ENCODE measurements at places on chromosomes 2 and 18.

GRCh38 chr2:154698721-154699574, 453 bp downstream of the KCNJ3 start:
- DNase-seq = peak; percentile 45

DNA sequence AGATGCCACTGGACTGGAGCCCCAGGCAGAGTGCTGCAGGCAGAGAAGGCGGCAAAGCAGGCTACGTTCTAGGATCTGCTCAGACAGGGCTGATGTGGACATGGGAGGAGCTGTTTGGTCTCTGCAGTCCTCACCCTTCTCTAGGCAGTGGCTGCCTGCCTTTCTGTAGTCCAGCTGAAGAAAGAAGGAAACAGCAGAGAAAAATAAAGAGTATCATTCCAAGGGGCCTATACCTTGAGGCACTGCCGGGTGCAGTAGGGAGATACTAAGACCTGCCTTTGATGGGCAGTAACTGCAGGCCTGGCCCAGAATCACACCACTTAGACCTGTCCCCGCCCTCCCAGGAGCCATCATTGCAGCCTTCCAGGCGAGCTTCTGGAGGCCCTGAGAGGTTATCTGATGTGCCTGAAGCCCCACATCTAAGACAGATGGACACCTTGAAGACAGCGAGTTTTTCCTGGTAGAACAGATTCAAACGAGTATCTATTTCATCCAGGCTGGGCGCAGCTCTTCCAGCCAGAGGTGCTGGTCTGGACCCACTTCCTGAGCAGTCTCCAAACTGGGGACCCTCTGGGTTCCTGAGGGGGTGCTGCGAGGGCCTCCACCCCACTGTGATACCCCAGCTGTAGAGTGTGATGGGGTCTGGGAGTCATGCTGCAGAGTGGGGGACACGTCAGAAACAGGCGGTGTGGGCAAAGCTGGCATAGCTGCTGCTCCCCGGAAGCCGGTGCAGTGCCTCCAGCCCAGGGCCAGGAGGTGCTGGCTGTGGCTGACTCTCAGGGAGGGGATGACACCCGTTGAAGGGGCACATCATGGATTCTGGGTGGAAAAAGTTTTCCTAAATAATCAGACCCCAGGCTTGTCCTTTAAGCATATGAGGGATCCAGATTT, 87.3 kb upstream of the OTOS start:
- DNase-seq = no peak

GRCh38 chr2:61660511-61661388, 122.6 kb upstream of the XPO1 start:
- no peak for DNase-seq

DNA sequence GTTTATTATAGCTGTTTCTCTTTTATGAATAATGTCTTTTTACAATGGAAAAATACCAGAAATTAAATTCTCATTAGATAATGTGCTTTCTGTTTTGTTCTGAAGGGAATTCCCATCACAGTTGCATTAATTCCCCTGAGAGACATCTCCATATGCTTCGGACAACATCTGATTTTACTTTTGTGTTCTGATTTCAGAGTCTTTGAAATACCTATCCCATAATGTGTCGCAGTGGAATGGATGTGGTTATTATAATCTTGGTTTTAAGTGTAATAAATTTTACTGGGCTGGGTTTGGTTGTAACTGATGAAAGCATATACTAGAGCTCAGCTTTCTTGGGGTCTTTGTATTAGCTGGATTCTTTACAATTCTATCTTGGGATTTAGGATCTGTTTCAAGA, 12.5 kb downstream of the SPTBN1 start:
- no peak for DNase-seq

- DNase-seq = no peak
Measured at GRCh38 chr2:43507137-43507536, 88.7 kb downstream of the THADA start.

- no peak for DNase-seq
Measured at GRCh38 chr2:143429932-143430679, 300.9 kb downstream of the ARHGAP15 start.

GRCh38 chr2:61371027-61371426, 99.9 kb downstream of the USP34 start:
- no peak for DNase-seq

GRCh38 chr2:49033394-49034185, 120.7 kb downstream of the FSHR start:
- DNase-seq = no peak

DNA sequence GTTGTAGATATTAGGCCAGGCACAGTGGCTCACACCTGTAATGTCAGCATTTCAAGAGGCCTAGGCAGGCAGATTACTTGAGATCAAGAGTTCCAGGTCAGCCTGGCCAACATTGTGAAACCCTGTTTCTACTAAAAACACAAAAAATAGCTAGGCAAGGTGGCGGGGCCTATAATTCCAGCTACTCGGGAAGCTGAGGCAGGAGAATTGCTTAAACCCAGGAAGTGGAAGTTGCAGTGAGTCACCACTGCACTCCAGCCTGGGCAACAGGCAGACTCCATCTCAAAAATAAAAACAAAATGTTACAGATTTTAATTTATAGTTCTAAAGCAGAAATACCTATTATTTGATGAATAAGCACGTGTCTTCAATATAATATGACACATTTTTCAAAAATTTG, 65.6 kb upstream of the UBXN4 start:
- no peak for DNase-seq

DNA sequence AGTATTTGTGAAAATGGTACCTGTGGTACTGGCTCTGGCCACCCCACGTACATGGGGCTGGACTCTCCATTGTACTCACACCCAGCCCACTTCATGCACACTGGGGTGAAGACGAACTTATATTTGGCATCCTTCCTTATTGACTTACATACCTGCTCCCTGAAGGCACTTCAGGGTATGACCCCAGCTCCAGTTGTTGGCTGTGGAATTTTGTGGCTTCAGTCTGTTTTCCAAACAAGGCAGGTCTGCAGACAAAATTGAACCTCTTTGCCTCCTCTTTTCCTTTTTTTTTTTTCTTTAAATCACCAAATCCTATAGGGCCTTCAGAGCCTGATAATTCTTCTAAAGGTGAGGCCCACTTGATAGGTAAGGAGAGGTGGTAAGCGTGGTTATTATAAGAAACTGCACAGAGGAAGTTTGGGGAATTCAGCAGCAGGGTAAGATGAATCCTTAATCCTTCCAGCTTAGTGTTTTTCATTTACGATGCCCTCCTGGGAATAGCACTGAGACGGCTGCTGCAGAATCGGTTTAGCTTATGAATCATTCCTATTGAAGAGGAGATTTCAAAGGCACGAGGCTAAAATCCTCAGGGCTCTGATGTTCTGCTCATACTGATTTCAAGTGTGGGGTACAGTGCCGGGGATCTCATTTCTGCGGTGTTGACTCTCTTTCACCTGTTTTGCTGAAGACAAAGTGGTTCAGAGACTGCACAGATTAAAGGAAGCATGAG, 55.2 kb downstream of the KIF5C start:
- DNase-seq = no peak

- DNase-seq = no peak
Measured at GRCh38 chr2:120262150-120262549, 9.5 kb downstream of the RALB start.

DNA sequence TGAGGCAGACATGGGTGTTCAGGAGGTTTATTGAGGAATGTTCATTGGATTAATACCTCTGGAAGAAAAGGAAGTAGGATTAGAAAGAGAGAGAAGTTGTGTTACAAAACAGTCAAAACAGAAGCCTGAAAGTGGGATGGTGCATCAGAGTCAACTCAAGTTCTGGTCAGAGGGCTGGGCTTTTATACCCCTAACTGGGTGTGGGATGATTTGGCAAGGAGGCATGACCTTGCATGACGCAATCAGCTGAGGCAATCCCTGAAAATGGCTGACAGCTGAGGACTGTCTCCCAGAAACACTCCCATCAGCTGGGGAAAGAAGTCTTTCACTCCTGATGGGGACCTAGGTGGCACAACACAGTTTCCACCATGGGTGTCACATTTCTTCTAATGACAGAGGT, 818.2 kb downstream of the SATB2 start:
- DNase-seq = no peak

GRCh38 chr2:51722311-51722710, 690.4 kb upstream of the NRXN1 start:
- no peak for DNase-seq

DNA sequence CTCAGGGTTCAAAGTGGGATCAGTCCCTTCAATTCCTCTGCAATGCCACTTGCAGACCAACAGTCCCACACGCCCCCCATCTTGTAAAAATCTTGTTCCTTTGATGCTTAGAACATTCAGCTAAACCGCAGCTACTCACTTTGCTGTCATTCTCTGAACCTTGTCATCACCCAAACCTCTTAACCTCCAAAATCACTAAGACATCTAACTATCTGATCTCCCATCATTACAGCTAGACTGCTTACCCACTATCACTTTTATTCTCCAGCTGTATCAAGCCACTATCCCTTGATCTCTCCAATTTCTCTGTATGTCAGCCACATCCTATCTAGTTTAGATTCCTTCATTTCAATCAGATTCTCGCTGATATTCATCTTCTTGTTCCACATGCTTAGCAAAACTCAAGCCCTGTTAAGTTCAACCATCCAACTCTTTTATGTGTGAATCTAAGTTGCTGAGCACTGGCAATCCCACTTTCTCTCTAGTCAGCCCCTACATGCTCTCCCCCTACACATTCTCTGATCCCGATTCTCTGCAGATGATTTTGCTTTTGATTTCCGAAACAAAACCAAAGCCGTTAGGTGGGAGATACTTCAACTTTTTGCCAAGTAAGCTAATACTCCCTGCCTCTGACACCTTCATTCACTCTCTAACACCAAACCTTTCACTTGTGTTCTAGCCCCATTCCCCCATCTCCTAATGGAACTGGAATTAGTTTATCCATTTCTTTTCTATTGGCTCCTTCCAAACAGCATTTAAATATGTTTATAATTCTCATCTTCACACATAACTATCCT, 4.6 kb downstream of the GTF3C2 start:
- DNase-seq = no peak

GRCh38 chr2:214451516-214452275, 40.8 kb downstream of the VWC2L start:
- no peak for DNase-seq

GRCh38 chr2:197931661-197932312, 127.4 kb downstream of the PLCL1 start:
- DNase-seq = no peak

DNA sequence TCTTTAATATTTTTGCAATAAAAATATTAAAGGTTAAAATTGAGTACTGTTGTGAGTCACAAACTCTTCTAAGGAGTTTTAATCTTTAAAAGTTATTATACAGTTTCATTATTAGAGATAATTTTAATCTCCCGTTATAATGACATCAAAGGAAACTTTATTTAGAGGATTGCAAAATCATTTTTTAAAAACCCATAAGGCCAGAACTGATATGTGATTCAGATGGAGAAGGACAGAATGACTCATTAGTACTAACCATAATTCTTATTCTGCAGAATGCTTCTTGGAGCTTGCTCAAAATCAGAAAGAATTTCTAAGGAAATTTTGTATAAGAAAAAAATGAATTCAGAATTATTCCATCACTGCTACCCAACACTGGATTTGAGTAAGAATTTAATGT, 12.5 kb upstream of the HNRNPLL start:
- no peak for DNase-seq

GRCh38 chr2:457792-458424, 170.0 kb upstream of the ALKAL2 start:
- DNase-seq = no peak

GRCh38 chr18:12049978-12050811, 43.4 kb upstream of the ANKRD62 start:
- no peak for DNase-seq

- no peak for DNase-seq
Measured at GRCh38 chr2:9199716-9200632, 6.6 kb upstream of the ASAP2 start.

DNA sequence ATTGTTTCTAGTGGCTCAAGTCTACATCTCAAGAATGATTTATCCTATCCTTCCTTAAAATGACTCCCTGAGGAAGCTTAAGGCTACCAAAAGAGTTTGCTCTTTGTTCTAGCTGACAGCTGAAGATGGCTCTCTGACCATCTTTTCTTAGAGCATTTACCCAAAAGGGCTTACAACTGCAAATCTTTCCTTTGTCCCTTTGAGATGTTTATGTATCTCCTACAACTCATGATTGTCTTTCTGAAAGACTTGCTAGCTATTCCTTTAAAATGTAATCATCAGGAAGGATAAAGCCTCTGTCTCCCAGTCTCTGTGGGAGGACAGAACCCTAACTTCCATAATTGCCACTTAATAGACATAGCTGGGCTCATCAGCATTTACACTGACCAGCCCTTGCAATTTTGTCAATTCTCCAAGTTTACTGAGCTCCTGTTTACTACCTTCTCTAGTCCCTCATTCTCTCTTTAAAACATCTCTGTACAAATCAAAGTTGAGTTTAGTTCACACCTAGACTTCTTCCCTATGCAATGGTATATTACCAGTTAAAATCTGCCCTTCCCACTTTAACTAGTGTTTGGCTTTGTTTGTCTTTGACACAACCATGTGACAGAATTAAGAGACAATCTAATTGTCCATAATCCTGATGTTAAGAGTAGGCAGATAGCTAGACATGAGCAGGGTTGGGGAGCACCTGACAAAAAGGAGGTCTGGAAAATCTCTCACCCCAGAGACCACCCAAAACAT, 188.2 kb downstream of the PTH2R start:
- DNase-seq = no peak

- peak; percentile 62 for DNase-seq
Measured at GRCh38 chr2:232878855-232879617, 9.0 kb downstream of the SNORC start.

- DNase-seq = no peak
Measured at GRCh38 chr2:85353876-85354285, 447 bp downstream of the RETSAT start.

DNA sequence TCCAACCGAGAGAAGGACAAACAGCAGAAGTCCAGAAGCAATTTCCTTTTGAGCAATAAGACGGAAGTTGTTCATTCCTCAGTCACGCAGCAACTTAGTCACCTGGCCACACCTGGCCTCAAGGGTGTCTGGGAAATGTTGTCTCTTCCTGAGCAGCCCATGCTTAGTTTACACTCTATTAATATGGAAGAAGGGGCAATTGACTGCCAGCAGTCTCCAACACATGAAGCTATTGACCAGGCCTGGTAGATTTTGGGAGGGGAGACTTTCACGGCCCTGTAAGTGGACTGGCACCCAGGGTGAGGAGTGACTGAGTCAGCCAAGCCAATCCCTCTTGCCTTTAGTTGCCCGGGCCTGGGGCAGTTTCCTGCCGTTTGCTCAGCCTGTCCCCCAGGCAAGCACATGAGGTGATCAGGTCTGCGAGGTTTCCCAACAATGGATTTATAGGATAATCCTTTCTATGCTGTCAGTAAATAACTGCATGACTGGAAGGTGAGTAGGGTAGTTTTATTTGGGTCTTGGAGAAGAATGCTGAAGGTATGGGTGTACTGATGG, 43.8 kb upstream of the PPP4R1 start:
- no peak for DNase-seq

- DNase-seq = no peak
Measured at GRCh38 chr2:127604986-127605385, 41.0 kb upstream of the GPR17 start.

DNA sequence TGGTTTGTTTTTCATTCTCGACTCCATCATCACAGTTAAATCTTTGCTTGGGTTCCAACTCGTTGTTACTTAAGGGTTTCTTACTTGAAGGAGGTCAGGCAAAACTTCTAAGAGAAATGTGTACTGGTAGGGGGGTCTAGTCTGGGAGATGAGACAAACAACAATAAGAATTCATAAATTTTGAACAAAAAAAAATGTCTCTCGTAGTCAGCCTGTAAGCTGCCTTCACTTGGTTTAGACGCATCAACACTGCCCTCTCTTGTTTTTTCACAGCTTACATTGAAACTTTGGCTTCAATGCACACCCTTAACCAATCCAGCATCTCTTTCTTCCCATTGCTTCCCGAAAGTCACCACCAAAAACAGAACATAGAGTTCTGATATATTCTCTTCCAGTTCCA, 576.4 kb upstream of the PIK3C3 start:
- DNase-seq = no peak

- DNase-seq = no peak
Measured at GRCh38 chr2:159555651-159556392, 60.5 kb downstream of the BAZ2B start.

Data from Right ventricle myocardium inferior (tissue), 1 donor.